Foreskin keratinocyte (primary cell): ENCODE measurements at places on chromosomes 5 and 9.

- DNase-seq, result no peak
Measured at GRCh38 chr5:147576646-147577535, 67.0 kb upstream of the DPYSL3 start.

GRCh38 chr9:133916159-133916541 is 76.0 kb downstream of the VAV2 start:
- no peak for DNase-seq

DNA sequence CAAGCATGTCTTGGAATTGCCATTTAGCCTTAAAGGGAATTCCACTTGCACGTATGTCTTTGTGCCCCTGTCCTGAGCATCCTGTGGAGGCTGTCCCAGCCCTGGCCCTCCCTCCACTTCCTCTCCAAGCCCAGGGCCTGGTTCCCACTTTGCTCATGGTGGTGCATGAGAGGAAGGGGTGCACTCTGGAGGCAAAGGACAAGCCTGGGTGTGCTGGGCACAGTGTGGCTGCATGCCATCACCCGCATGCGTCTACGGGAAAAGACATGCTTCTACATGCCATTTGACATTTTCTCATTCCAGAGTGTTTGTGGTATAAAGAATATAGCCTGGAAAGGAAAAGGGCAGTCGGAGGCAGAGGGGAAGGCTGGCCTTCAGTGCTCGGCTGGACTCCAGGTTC is 7.2 kb upstream of the IRX2 start:
- DNase-seq, result no peak

GRCh38 chr5:32753051-32753450 is 41.9 kb downstream of the NPR3 start:
- no peak for DNase-seq

DNA sequence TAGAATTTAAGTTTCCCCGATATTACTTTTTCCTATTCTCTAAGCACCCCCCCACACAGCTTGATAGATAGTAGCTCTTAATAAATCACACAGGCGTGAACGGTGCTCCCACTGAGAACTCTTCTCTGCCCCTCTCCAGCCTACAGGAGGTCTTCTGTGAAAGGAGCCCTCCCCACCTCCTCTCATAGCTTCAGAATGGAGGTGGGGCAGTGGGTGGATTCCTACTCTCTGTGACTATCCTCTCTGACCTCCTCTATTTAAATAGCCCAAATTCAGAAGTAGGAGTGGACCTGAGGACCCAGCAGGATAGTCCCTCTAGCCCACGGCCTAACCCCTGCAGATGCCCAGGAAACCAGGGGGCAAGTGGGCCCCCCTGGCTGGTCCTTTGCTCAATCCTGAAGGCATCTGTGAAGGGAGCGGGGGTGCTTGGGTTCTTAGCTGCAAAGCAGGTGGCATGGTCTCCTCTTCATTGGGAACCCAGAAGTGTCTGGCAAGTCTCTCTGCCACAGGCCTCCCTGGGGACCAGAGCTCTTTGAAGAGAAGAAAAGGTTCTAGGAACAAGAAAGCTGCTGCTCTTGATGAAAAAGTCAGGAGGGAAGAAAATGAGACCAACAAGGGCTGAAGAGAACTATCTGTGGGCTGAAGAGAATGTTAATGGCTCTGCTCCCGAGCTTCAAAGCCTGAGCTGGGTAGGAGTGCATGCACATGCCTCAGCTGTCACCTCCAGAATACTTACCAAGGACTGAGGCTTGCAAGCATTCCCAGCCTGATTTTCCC is 21.1 kb upstream of the HSPA9 start:
- no peak for DNase-seq

DNA sequence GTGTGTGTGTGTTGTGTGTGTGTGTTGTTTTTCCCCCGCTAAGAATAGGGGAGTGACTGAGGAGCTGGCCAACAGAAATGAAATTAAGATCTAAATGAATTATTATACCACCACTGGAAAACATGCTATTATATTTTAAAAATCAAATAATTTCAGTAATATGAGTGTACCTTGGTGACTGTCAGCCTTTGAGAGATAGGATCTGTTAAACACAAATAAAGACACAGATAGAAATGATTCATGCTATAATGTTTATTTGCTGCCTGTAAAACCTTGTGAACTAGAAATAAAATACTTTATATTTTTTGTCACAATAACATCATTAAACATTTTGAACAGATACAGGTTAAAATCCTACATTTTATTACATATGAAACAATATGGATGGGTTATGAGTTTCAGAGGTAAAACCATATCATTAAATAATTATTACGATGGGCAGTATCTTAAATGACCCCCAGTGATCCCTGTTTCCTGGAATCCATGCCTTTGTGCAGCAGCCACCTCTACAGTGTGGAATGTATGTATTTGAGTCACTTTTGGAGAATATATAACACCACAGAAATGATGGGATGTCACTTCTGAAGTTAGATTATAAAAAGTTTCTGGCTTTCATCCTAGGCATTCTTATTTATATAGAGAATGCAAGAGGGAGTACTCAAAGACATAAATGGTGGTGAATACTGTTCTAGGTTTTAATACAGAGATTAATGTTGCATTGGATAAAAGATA is 617.2 kb downstream of the CDH18 start:
- no peak for DNase-seq

DNA sequence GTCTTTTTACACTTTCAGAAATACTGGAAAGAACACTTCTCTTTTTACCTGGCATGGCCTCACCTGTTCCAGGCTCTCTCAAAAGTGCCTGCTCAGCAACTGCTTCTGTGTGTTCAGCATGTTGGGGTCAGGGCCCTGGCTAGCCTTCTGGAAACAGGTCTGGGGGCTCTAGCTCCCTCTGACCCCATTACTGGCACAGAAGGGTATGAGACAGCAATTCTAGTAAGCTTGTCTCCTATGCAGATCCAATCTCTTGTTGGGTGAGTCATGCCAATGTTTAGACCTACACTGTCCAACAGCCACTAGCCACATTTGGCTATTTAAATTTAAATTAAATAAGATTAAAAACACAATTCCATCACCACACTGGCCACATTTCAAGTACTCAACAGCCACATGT is 80.8 kb downstream of the MAPKAP1 start:
- no peak for DNase-seq

- no peak for DNase-seq
Measured at GRCh38 chr5:56161439-56161823, 71.7 kb downstream of the ANKRD55 start.

DNA sequence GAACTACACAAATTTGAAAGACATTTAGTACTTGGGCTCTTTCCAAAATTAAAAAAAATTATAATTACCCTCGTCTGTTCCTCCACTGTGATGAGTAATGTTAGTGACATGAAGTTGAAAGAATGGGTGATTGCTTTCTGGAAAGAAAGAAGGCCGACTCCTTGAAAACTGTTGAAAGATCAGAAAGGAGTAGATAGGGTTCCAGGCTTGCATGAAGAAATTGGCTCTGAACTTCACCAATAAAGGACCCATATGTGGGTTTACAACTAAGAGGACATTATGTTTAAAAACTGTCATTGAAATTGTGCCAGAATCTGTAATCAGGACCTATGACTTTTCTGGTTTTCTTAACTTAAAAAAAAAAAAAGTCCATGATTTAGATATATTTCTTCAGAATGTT is 20.7 kb upstream of the MOCS2 start:
- DNase-seq, result no peak

GRCh38 chr9:82923092-82923911 is 139.6 kb downstream of the RASEF start:
- peak; percentile 25 for DNase-seq

DNA sequence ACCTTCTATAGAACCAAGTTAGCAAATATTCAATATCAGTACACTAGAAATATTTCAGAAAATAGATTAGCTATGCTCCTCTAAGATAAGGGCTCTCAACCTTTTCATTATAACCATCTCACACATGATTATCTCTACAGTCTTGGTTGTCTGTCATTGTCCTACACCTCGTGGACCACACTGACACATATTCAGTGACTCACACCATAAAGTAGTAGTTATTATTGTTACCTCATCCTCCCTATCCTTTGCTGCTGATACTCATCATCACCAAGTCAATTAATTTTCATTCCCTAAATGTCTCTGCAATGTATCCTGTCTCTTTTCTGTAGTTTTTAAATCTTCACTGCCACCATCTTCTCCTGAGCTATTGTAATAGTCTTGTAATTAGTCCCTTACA is 1309.2 kb upstream of the C9orf72 start:
- DNase-seq, result no peak

- peak; percentile 35 for DNase-seq
Measured at GRCh38 chr9:23850242-23850689, 24.2 kb upstream of the ELAVL2 start.

DNA sequence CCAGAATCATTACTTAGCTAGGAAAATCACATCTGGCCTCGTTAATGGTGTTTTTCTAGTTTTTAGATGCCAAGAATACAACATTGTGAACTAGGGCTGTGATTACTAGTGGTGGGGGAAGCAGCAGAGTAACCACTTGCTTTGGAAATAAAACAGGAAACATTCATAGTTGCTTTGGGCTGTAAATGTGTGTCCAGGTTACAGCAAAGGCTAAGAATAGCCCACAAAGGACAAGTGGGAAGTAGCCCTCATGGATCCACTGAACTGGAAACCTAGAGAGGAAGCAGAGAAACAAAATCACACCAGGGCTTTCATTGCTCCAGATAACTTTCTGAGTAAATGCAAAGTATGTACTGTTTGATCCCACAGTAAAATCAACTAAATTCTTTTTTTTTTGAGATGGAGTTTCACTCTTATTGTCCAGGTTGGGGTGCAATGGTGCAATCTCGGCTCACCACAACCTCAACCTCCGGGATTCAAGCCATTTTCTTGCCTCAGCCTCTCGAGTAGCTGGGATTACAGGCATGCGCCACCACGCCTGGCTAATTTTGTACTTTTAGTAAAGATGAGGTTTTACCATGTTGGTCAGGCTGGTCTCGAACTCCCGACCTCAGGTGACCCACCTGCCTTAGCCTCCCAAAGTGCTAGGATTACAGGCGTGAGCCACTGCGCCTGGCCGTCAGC is 56.2 kb upstream of the TNFSF15 start:
- no peak for DNase-seq

- no peak for DNase-seq
Measured at GRCh38 chr9:36431078-36431477, 31.0 kb upstream of the RNF38 start.

GRCh38 chr9:93050231-93050630 is 8.3 kb upstream of the SUSD3 start:
- no peak for DNase-seq

GRCh38 chr9:20603524-20604268 is 18.6 kb downstream of the MLLT3 start:
- DNase-seq, result no peak

DNA sequence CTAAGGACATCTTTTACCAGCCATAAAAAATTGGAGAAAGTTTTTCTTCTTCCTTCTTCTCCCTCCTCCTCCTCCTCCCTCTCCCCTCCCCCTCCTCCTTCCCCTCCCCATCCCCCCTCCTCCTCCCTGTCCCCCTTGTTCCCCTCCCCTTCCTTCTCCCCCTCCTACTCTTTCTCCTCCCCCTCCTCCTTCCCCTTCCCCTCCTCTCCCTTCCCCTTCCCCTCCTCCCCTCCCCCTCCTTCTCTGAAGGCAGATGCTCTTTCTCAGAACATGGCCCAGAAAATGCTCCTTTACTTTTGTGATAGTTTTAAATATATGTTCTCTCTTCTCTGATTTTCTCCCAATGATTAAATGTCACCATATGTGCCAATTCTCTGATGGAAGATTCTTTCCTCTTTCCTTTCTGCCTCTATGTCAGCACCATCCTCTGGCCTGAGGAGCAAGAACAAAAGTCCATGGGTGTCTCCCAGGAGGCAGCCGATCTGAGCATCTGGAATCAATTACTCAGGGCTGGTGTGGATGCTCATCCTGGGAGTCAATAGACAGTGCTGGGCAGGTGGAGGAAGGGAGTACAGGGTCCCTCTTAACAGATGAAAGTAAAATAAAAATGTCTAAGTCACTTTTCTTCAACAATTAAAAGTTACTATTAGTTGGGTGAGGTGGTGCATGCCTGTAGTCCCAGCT is 63.0 kb upstream of the GNA14 start:
- DNase-seq, result no peak

DNA sequence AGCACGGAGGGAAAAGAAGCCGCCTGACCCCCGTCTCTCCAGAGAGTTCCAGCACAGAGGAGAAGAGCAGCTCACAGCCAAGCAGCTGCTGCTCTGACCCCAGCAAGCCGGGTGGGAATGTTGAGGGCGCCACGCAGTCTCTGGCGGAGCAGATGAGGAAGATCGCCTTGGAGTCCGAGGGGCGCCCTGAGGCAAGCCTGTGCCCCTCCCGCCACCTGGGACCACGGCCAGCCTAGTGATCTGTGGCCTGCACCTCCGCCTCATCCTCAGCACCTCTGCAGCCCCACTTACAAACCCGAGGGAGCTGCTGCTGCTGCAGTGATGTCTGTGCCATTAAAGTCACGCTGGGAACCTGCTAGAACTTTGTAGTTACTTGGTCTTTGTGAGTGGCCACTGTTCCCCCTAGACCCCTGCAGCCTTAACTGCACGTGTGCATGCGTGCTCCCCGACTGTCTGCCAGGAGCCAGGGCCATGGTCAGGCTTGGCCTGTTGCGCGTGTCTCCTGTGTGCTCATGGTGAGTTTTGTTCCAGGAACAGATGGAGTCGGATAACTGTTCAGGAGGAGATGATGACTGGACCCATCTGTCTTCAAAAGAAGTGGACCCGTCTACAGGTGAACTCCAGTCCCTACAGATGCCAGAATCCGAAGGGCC is 12.5 kb downstream of the SQSTM1 start:
- DNase-seq, result no peak

DNA sequence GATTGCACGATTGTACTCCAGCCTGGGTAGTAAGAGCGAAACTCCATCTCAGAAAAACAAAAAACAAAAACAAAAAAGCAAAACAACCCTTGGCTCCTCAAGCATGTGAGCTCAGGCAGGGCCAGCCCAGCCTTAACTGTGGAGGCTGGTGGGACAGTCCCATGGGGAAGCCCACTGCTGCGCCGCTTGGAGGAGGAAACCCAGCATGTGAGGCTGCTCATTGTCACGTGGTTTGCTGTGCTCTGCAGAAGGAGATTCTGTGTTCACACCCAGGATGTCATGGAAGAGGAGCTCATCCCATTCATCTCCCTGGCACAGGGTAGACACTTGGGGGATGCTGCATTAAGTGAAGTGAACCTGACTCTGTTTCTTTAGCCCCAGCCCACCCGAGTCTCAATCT is 4.0 kb downstream of the ZBED3 start:
- DNase-seq, result no peak

- DNase-seq, result no peak
Measured at GRCh38 chr5:17340819-17341218, 123.4 kb downstream of the BASP1 start.

DNA sequence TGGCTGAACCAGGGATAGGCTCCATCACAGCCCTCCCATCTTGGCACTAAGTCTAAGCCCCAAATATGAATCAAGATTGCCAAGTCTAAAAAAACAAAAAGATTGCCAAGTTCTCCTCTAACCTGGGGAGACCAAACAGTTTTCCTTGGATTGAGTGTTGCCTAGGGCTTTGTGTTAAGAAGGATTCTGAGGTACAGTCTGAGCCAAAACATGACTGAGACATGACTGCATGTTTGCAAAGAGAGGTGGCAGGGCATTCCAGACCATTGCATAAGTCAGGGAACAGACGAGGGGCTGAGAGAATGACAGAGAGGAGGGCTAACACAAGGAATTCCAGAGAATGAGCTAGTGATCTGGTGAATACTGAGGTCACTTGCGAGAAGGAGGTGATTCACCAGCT is 11.4 kb downstream of the LAMC3 start:
- peak; percentile 42 for DNase-seq
